ENCODE measurements at places on chromosomes 6 and 20.

GRCh38 chr6:139291813-139292619 is at the start of gene TXLNB:
Gene TXLNB (minus strand): TSS chr6:139291998. CDS start chr6:139288899, 3,099 bp downstream.
- DNase-seq = peak; percentile 87

- DNase-seq = no peak
These were observed 525.1 kb downstream of the CDH26 start for GRCh38 chr20:60483371-60483770.

GRCh38 chr6:143792402-143793279 is 50.5 kb upstream of the LTV1 start:
- no peak for DNase-seq

- no peak for DNase-seq
These were observed 402.5 kb downstream of the CD83 start for GRCh38 chr6:14520029-14520428.

DNA sequence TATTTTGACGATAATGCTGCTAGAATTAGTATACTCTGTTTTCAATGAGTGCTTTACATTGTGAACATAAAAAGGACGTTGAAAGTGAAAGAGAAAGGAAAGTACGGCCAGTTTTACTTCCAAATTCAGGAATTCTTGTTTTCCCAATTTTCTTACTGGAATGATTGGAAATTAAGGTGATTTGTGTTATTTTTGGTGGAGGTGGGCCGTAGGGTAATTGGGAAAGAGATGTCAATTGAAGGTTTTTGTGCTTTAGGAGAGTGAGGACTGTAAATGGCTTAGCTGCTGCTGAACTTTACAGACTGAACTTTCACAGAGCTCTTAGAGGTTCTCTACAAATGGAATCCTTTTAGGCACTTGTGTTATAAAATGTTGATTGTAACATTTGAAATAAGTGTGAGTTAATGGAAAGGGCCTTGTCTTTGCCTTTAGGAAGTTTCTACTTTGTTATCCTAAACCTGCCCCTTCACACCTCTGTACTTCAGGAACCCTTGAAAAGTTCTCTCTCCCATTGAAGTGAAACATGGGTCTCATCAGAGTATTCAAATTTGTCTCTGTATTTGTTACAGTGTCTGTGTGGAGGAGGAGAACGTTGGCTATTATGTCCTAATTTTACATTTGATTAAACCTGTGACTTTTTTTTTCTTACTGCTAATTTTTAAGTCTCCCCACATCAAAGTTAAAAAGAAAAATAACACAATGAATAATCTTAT is 256.4 kb downstream of the ARID1B start:
- DNase-seq = no peak
